ENCODE measurements at places on chromosomes 4 and X.

DNA sequence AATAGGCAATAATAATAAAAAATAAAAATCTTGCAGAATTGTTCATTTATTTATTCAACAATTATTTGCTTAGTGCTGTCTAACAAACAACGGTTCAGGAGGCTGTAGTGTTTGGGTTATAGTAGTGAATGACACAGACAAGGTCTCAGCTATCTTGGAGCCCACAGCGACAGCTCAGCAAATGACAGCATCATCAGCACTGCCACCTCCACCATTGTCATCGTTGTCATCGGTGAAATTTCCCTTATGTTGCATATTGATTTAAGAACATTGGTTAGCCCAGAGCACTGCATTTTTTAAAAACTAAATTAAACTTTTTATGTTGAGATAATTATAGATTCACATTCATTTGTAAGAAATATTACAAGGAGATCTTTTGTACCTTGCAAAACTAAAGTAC is 79.9 kb downstream of the TRAPPC11 start:
- no peak for DNase-seq

DNA sequence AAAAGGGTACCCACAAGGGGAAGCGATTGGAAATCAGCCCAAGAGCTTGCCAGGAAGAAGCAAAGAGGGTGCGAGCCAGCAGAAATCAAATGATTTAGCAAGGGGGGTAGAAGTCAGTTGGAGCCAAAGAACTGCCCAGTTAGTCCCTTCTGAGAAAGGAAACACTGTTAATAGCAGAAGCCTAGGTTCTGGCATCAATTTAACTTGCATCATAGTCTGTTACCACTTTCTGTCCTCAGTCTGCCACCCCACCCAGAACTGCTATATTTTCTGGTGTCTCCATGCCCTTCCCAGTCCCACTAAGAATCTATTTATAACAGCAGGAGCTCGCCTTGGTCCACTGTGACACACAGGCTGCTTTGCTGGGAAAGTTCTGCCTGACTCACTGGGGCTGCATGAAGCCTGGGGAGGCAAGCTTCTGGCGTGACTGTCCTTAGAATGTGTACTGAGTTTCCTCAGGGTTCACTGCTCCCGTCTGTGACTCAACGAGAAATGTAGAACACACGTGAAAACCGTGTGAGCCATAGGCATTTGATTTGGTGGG is 157.8 kb upstream of the TTC29 start:
- DNase-seq, result no peak

GRCh38 chr4:175953960-175954521 is 111.6 kb upstream of the WDR17 start:
- DNase-seq, result no peak

DNA sequence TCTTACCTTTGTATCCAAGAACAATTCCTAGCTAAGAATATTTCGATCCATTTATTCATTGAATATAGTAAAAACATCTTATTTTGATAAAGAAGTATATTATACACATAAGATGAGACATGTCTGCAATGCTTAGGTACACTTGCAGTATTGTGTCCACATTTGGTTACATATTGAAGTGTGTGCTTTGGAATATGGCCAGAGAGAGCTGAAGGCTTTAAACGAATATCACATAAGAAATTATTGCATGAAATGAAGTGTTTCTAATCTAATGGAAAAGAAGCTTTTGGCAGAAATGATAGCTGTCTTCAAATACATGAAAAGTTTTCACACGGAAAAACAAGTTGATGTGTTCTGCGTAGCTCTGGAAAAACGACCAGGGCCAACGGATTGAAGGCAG is 516.1 kb upstream of the ZFP42 start:
- DNase-seq, result no peak

DNA sequence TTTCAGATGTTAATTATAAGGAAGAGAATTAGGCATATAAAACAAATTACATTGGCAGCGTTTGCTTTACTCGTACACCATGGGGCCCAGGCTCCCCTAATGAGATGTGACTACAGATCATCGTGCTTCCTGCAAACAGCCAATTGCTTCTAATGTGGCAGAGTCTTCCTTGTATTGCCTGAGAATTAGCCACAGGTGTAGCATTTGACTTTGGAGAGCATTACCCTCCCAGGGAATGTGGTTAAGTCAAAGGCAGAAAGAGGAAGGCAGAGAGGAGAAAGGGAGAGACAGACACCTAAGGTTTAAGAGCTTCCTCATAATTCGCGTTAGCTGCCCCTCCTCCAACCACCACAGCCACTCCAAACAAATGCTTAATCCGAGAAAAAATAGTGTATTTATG is 97.0 kb downstream of the MID1IP1 start:
- no peak for DNase-seq

- DNase-seq, result no peak
Measured at GRCh38 chr4:2417765-2418649, at the start of gene ZFYVE28. TSS of gene ZFYVE28 (minus strand) at chr4:2418645. CDS start at chr4:2418323, 322 bp downstream.

GRCh38 chr4:188408244-188409030 is 269.2 kb downstream of the TRIML1 start:
- no peak for DNase-seq

DNA sequence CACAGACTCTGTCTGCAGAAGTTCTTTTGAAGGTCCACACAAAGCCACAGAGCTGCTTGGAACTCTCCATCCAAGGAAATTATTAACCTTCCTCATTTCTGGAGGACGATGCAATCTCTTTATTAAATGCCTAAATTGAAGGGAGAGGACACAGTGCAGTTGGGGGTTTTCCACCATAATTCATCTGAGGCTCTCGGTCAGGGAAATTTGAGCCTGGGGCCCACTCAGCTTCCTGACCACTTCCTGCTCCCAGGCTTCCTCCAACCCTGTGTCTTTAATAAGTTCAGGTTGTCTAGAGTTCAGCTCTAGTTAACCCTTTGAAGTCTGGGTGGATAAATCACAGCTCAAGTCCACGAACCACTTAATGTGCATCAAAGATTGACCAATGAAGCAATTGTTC is 58.5 kb downstream of the PRPS1 start:
- no peak for DNase-seq

DNA sequence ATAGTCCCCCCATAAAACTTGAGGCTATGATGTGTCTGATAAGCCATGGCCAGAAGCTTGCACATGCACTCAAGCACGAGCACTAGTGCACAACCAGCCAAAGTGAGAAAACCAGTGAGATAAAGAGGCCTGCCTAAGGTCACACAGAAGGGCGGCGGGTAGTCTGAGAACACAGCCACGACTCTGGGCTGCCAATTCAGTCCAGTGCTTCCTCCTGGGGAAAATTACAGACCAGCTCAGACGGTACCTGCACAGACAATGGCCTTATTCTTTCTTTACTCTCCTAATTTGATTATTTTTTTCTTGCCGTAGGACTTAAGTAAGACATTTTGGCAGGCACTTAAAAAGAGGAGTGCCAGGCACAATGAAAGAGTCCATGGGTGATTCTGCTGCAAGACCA is 533.2 kb upstream of the FAT1 start:
- DNase-seq, result no peak

- DNase-seq, result no peak
Measured at GRCh38 chrX:138669693-138670092, 41.8 kb downstream of the FGF13 start.

GRCh38 chrX:40374486-40374885 is 206.3 kb upstream of the ATP6AP2 start:
- no peak for DNase-seq

Measured in activated naive CD4-positive, alpha-beta T cell (primary cell).